Endodermal cell (in vitro differentiated cells): ENCODE measurements at places on chromosomes 3 and 15.

GRCh38 chr3:179603831-179604230 is 607 bp downstream of the MRPL47 start:
- DNase-seq = no peak

DNA sequence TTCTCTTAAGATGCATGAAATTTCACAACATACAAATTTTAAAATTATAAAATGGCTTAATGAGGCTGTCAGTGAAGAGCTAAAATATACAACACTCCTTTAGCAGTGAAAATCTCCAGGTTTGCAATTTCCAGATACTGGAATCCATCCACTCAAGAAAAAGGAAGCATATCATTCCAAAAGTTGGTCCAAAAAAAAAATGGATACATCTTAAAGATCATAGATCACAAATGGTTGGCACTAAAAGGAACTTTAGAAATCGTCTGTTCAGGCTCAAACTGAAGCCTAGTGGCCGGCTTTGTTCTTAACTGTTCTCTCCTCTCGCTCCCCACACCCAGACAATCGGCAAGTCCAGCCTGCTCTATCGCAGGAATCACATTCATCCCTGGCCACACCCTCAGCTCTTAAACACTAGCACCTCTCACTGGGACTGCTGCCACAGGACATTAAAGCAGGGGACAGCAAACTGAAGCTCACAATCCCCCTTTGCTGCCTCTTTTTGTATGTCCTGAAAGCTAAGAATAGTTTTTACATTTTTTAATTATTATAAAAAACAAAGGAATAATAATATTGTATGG is 130.3 kb upstream of the CDIN1 start:
- DNase-seq = peak; percentile 58

DNA sequence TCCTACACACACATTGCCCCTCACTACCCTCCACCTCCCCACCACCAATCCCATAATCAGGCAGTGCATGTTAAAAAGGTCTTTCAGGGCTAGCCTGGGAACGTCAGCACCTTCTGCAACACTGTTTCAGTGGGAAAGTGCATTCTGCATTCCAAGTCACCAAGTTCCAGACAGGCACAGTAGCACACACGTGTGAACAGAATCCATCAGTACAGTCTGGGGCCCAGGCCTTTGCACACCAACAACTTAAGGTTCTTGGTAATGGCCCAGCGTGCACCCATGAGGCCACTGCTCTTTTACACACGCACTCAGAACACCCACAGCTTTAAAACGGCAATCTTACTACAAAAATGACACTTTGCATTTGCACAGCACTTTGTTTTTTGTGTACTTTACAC is 1.2 kb downstream of the ANXA2 start:
- no peak for DNase-seq

DNA sequence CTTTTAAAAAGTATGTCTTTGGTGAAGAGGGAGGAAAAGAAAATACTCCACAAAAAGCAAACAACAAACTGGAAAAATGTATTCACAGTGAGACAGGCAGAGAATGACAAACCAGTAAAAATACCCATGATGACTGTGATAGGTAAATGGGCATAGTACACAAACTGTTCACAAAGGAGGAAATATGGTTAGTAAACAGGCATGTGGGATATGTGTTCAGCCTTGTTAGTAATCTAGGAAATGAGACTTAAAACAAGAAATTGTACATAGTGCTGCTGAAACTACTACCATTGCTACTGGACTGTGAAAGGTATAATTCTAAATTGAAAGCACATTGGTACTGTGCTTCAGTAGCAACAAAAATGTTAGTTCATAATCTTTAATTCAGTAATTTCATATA is 50.1 kb downstream of the UBE2E2 start:
- DNase-seq = no peak

DNA sequence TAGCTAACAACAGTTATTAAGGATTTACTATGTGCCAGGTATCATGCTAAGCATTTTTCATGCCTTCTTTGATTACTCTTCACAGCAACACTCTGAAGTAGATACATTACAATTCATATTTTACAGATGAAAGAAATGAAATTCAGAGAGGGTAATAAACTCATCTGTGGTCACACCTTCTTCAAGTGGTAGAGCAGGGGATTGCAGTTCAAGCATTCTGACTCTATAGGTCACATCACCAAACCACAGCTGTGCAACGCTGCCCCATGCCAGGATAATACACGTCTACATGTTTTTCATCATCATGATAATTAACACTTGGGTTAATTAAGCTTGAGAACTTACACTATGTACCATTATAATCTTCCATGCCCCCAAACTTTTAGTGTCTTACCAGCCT is 98.5 kb downstream of the LRRC3B start:
- no peak for DNase-seq

DNA sequence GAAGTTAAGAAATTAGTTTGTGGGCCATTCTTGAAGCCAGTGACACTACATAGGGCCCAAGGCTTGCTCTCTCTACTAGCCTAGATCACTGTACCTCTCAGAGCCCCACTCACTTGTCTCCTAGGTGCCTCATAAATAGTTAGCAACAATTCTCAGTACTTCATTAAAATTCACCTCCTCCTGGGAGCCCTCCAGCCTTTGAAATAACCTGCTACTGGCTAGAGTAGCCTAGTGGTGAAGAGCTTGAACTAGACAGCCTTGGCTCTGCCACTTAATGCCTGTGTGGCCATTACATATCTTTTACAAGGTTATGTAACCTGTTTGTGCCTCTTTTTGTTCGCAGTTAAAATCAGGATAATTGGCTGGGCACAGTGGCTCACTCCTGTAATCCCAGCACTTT is 89.3 kb downstream of the UBE2E2 start:
- no peak for DNase-seq

DNA sequence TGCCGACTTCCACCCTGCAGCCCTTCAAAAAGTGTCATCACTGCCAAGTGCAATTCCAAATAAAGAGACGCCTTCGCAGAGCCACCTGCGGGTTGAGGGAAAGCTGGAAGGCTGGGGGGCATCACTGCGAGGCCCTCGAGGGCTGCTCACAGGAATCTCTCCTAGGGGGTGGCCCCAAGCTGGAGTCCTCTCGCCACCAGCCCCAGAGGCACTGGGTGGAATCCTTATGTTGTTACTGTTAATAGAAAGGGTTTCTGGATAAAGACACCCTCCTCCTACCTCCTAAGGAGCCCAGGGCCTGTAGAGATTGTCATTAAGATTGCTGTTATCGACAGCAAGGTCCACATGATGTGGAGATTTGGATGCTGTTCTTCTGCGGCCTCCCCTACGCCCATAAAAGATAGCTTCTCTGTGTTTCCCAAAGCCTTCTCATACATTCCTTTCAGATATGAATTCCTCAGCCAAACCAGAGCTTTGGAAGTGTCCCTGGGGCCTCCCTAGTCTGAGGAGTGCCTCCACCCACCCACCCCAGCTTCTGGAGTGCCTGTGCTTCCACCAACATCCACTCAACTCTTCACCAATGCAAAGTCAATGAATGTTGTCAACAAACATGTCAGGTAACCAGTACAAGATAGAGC is 512.7 kb downstream of the SHQ1 start:
- no peak for DNase-seq

DNA sequence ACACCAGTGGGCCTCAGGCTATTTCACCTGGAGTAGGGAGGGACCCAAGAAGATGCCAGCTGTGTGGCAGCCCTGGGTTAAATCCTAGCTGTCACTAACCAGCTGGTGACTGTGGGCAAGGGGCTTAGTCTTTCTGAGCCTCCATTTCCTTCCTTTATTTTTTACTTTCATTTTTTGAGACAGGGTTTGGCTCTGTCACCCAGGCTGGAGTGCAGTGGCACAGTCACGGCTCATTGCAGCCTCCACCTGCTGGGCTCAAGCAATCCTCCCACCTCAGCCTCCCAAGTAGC is 108.0 kb upstream of the SMAD3 start:
- no peak for DNase-seq

DNA sequence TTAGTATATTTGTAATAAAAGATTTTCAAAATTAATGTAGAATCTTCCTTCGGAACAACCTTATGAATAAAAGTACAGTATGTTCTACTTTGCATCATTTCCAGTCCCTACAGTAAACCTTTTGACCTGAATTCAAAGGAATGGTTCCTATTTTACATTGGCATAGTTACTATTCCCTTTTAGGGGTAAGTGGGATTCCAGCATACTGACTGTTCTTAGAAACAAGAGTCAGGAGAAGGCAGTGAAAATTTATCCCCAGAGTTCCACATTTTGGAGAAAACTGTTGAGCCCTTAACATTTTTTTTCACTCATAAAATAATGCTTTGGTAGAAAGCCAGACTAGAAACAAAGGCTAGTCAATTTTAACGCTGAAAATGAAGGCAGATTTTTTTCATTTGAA is 78.1 kb downstream of the P3H2 start:
- no peak for DNase-seq
